ENCODE measurements at places on chromosomes 12 and 14.
A peak's percentile ranks its signal among the peaks of the same experiment; 100 is the strongest.

GRCh38 chr14:51727526-51727925 lies 75.8 kb downstream of the FRMD6 start:
- DNase-seq: no peak

GRCh38 chr14:85223667-85224066 lies 306.3 kb upstream of the FLRT2 start:
- DNase-seq: no peak

DNA sequence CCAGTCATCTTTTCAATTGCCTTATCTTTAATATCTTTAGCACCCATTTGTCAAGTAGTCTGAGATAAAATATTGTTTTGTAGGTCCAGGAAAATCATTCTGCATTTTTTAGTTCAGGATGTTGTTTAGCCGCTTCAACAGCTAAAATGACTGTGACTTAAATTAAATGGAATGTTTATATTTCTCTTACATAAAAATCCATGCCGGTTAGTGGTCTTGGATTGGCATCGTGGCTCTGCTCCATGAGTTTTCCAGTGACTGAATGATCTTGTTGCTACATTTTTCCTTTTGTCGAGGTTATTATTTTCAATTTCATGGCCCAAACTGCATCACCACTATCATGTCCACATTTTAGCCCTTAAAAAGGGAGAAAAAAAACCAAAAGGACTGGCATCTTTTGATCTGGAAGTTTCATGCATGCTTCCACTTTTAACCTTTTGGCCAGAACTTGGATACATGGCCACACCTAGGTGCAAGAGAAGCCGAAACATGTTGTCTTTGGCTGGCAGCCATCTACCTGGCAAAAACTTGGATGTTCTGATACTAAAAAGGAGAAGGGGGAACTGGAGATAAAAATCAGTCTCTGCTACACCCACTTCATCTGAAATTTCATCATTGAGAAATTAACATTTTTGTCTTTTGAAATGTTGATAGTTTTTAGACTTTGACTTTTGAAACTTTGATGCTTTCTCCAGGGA lies 142.4 kb downstream of the OTOGL start:
- DNase-seq: no peak

DNA sequence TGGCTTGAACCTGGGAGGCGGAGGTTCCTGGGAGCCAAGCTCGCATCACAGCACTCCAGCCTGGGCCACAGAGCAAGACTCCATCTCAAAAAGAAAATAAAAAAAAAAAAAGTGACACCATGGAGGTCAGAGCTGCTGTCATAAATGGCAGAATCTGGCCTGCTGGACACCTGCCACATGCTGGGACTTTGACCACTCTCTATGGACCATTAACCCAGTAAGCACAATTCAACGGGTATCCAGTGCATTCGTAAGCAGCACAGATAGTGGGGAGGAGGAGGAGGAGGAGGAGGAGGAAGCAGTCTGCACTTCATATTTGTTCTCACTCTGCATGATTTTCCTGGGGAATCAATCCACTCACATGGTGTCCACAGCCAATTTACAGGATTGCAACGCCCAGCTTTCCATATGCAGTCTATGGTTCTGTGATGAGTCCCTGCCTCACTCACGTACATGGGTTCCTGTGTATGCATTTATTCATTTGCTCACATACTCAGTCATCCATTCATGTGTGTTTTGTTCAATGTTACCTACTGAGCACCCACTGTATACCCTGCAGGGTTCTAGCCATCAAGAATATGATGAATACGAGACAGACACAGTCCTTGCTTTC lies 326.8 kb downstream of the GLT1D1 start:
- DNase-seq: no peak

DNA sequence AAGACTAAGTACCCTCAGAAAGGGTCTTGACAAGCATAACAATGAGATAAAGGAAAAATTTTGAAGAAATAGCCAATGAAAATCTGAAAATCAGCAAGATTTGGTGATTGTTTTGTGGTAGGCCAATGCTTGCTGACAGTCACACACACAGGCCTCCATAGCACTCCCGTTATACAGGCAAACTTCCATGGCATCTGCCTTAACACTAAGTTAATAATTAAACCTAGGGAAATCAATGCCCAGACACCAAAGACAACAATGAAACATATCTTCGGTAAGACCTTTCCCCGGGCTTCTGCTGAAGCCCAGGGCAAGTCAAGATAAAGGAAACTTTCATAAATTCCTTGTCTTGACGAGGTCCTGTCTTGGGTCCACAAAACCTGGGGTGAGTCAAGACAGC lies 18.6 kb upstream of the RERGL start:
- DNase-seq: no peak

DNA sequence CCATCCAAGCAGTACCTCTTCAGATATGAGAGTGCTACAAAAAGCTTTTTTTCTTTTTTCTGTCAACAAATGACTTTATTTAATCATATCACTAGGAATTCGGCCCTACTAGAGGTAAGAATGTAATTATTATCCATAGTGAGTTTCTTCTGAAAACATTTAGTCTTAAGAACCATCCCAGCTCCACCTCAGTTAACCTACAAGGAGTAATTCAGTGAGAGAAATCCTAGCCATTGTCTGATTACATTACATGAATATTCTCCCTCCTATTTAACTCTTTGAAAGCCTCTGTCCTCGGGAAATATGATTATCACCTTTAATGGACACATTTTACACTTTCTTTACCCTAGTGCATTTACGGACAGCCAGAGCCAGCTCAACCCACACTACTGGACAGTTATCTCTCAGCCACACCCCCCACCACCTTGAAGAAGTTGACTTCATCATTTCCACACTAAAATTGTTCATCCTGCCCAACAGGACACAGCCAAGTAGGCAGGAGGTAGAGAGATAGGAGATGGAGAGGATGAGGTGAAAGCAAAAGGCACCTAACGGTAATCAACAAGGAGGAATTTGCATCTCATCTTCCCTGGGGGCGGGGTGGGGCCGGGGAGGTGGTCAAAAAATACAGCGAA lies 1.3 kb downstream of the PPFIA2 start:
- DNase-seq: no peak

- DNase-seq: no peak
These were observed 214.9 kb downstream of the ZFP36L1 start for GRCh38 chr14:68577802-68578541.

DNA sequence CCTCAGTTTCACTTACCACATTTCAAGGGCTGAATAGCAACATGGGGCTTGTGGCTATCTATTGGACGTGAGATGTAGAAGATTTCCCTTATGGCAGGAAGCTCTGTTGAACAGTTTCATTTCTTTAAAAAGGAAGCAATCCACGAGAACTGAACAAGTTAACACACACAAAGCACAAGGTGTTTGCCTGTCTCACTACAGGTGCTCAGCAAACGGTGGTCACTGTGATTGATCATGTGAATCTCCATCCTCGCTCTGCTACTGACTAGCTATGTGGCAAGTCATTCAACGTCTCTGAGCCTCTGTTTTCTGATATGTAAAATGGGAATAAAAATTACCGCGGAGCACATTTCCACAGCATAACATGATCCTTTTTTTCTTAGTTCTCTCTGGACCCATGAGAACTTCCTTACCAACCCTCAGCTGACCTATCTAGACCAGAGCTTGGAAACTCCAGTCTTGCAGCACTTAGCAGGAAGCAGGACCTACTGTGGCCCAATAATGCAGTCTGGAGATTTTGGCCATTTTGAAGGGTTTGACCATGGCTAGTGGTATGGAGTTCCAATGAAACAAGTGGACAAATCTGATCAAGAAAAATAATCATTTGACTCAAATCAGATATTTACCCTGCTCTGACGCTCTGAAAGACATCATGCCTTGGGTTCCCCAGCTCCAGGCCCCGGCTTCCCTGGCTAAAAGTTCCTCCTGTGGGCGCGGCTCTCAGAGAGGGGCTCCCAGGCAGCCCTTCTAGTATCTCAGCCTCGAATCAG lies 278.8 kb downstream of the ZFP36L1 start:
- DNase-seq: no peak

- no peak for DNase-seq
These were observed 759.3 kb downstream of the BCL11B start for GRCh38 chr14:98512501-98513251.

DNA sequence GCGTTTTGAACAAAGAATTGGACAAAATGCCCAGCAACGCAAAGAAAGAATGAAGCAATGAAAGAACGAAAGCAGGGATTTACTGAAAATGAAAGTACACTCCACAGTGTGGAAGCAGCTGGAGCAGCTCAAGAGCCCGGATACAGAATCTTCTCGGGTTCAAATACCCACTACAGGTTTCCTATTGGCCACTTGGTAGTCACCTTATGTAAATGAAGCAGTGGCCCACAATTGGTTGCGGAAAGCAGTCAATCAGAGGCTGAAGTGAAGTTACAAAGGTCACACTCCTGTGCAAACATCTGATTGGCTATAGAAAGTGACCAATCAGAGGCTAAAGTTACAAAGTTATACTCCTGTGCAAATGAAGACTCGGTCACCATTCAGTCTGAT lies 15.0 kb upstream of the PPP1R13B start:
- DNase-seq: no peak

DNA sequence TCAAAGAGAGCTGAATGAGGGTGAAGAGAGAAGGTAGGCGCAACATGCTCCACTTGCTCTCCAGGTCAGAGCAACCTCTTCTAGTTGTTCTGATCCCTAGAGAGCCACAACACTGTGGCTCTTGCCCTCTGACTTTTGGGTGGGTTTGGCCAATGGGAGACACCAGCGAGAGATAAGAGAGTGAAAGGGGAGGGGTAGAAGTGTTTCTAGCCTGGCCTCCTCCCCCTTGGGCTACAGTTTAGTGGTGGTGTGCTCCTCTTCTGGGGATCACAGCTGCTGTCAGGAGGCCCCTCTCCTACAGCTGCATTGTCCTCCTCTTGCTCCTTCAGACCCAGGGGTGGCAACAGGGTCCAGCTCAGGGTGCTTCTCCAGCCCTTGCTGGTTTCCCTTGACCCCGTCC lies 454.8 kb downstream of the FUT8 start:
- DNase-seq: no peak

- no peak for DNase-seq
These were observed 51.2 kb upstream of the CCDC60 start for GRCh38 chr12:119283310-119283709.

DNA sequence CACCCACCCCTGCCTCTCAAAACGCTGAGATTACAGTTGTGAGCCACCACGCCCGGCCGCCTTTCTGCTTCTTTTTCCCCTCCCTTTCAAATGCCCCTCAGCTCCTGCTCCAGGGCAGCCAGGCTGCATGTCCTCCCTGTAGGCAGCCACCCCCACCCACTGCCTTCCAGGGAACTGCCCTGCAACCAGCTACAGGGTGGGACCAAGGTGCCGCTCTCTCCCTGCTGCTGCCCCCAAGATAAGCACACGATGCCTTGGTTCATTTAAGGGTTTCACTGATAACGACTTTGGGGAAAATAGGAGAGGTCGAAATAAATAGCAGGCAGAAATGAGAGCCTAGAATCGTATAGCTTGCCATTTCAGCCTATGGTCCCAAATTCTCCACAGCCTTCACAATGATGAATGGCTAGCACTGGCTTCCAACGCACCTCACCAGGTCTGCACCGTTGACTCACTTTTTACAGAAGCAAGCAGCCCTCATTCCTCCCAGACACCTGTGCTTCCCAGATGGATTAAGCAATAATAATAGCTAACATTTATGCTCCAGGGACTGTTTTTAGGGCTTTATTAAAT lies 40.7 kb downstream of the ATG14 start:
- DNase-seq: no peak

DNA sequence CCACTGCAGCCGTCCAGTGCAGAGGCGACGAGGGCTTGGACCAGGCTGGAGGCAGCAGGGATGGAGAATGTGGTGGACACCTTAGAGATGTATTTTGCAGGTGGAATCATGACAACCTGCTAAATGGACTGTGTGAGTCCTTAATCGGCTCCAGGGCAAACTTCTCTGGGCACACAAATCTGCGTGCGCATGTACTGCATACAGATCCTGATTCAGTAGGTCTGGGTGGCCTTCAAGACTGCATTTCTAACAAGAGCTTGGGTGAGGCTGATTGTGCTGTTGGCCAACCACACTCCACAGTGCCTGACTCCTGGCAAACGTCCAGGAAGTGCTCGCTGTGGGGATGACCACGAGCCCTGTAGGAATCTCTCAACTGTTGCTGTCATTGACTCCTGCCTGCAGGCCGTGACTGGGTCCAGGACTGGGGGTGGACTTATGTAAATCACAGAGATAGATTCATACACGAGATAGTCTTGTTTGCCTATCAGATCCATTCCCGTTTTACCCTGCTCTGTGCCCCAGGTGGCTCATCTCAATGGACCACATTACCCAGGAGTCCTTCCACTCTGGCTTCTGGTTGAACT lies 27.2 kb downstream of the JDP2 start:
- no peak for DNase-seq

GRCh38 chr14:55221186-55221585 lies 29.8 kb upstream of the DLGAP5 start:
- no peak for DNase-seq

DNA sequence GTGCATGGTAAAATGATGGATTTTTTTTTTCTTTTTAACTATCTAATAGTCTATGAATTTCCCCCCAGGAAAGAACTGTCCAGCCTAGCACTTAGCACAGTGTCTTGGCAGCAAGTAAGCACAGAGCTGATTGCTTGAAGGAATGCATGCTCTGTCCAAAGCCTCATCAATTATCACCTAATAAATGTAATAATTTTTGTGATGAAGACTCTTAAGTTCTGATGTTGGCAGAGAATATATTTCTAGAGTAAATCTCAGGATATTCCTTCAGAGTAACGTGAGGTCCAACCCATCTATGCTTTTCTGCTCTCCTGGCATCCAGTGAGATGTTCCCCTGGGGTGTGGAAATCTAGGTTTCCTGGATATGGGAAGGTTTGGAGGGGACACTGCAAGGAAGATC lies 152.4 kb downstream of the TMX1 start:
- DNase-seq: no peak

GRCh38 chr12:61916831-61917230 lies 343.4 kb upstream of the USP15 start:
- DNase-seq: no peak

GRCh38 chr12:96063046-96063445 lies 27.7 kb upstream of the LTA4H start:
- DNase-seq: no peak

GRCh38 chr12:113098441-113099028 lies 37.0 kb downstream of the RASAL1 start:
- DNase-seq: peak; percentile 55

DNA sequence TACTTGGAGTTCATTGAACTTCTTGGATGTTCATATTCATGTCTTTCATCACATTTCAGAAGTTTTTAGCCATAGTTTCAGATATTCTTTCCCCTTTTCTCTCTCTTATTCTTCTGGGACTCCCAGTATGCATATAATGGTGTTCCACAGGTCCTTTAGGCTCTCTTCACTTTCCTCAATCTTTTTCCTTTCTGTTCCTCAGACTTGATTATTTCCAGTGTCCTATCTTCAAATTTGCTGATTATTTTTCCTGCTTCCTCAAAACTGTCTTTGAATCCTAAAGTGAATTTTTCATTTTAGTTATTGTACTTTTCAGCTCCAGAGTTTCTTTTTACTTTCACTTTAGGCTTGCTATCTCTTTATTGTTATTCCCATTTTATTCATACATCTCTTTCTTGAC lies 8.8 kb upstream of the ZFP36L1 start:
- no peak for DNase-seq

GRCh38 chr12:47078733-47079467 lies 521 bp upstream of the PCED1B start:
- DNase-seq: peak; percentile 10
